Panc1 (cell line): ENCODE measurements at places on chromosomes 3 and 15. TPM values are rescaled to one million over a fixed set of nuclear protein-coding genes. Genes with fewer than 3 reads are reported as not detected.

GRCh38 chr15:84638103-84638502, 16.0 kb downstream of the WDR73 start:
- no peaks in the 10 kb centered on the region for H3K27me3 ChIP-seq
- H3K27ac ChIP-seq = no peak overlapping the region
- H3K4me3 ChIP-seq = no peak overlapping the region
- no peak for DNase-seq
- peaks cover 6% of the 10 kb centered on the region for H3K4me1 ChIP-seq

DNA sequence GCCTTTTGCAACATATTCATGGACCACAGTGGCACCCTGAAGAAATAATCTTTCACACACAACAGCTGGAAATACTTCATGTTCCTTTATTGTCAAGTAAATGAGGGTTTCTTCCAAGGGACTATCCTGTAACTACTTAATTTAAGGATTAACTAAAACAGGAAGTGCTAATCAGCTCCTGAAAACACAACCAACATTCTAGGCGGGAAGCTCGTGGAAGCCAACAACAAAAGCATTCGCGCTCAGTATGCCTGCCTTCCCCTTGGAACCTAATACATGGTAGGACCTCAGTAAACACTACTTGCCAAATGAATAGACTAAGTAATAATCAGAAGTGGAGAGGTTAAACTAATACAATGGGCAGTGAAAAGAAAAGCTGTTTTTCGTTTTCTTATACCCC, 300.9 kb downstream of the RORA start:
- DNase-seq = no peak
- peaks cover 5% of the 10 kb centered on the region for H3K27me3 ChIP-seq
- H3K4me3 ChIP-seq = no peak overlapping the region
- no peaks in the 10 kb centered on the region for H3K4me1 ChIP-seq
- H3K36me3 ChIP-seq = no peaks in the 10 kb centered on the region

DNA sequence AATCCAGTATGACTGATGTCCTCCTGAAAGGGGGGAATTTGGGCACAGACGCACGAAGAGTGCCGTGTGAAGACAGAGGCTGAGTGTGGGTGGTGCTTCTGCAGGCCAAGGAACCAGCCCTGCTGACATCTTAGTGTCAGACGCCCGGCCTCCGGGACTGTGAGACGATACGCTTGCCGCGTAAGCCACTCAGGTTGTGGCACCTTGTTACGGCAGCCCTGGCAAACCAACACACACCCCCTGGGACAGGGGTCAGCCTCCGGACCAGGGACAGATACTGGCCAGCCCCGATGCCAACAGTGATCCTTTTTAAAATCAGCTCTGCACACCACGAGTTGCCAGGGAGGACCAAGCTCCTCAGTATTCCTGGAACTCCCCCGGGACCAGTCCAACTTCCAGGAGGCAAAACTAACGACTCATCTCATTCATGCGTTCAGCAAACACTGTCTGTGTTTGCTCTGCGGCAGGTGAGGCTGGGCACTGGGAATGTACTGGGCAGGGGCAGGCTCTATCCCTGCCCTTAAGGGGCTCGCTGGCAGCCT, 21.2 kb upstream of the PIGZ start:
- no peak overlapping the region for H3K27ac ChIP-seq
- peaks cover 10% of the 10 kb centered on the region; the same call in 1 of the 2 replicates for H3K4me1 ChIP-seq
- no peak overlapping the region for H3K4me3 ChIP-seq
- no peaks in the 10 kb centered on the region for H3K36me3 ChIP-seq
- no peak for DNase-seq

Gene CPLX3
- not detected for total RNA-seq

- H3K4me3 ChIP-seq = no peak overlapping the region
- peak overlapping the region; percentile 72 for H3K27ac ChIP-seq
- DNase-seq = no peak
- H3K4me1 ChIP-seq = peaks cover 33% of the 10 kb centered on the region
- no peaks in the 10 kb centered on the region for H3K27me3 ChIP-seq
Observed at GRCh38 chr3:10185804-10186762, 21.4 kb downstream of the IRAK2 start.

- H3K4me1 ChIP-seq = no peaks in the 10 kb centered on the region
- DNase-seq = no peak
- H3K27me3 ChIP-seq = peaks cover 2% of the 10 kb centered on the region; the same call in 1 of the 2 replicates
- no peak overlapping the region for H3K27ac ChIP-seq
- no peak overlapping the region for H3K4me3 ChIP-seq
- no peaks in the 10 kb centered on the region for H3K36me3 ChIP-seq
Observed at GRCh38 chr15:38084289-38084688, 149.8 kb downstream of the TMCO5A start.

Gene CPN2
- 0.08 TPM for total RNA-seq

- no peaks in the 10 kb centered on the region for H3K27me3 ChIP-seq
- H3K4me3 ChIP-seq = no peak overlapping the region
- no peaks in the 10 kb centered on the region for H3K4me1 ChIP-seq
- DNase-seq = no peak
- H3K36me3 ChIP-seq = no peaks in the 10 kb centered on the region
- no peak overlapping the region for H3K27ac ChIP-seq
Observed at GRCh38 chr15:35702946-35703495, 157.1 kb upstream of the DPH6 start.

Gene INSYN1
- 2.6 TPM for total RNA-seq

DNA sequence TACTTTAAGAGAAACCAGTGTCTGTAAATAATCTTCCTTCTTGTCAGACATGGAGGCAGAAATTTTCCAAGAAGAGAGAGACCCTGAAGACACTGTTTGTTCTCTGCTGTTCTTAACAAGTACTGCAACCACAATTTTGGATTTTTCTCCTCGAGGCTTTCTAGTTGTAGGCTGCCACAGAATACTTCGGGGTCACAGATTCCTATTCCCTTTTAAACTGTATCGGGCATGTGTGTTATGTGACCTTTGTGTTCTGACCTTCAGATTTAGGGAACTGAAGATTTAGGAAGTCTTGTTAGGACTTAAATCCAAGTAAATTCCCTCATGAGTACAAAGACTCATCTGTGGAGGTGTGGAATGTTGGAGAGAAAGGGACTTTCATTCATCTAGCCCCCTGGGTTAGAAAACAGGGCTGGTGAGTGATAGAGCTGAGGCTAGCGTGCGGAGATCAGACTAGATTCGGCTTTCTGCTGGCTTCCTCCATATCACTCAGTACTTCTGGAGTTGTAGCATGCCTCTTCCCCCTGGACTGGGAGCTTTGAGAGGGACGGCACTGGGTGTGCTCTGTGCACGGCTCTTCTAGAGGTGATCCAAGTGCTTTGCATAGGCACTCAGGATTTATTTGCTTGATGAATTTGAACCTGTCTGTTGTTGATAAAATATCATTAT, 237.0 kb downstream of the LPP start:
- DNase-seq = no peak
- no peak overlapping the region for H3K27ac ChIP-seq
- H3K4me1 ChIP-seq = no peaks in the 10 kb centered on the region
- no peak overlapping the region for H3K4me3 ChIP-seq

DNA sequence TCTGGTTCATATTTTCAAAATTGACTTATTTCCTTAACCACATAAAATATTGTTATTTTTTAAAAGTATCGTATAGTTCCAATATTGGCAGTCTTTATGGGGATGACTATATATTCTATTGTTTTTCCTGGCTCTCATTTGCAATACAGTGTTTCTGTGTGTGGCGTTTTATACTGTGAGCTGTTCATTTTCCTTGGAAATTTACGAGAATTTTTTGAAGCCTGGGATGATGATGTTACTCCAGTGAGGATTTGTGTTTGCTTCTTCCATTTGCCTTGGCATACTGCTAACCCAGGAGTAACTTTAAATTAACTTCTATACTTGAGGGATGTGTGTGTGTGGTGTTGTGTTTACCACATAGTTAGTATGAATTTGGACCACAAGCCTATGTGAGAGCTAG, 95.2 kb downstream of the NR1D2 start:
- no peak for DNase-seq
- no peaks in the 10 kb centered on the region for H3K4me1 ChIP-seq
- H3K27ac ChIP-seq = no peak overlapping the region
- no peaks in the 10 kb centered on the region for H3K27me3 ChIP-seq
- H3K36me3 ChIP-seq = no peaks in the 10 kb centered on the region
- no peak overlapping the region for H3K4me3 ChIP-seq

GRCh38 chr15:29270976-29271375, 1.4 kb upstream of the NSMCE3 start:
- no peak overlapping the region for H3K27ac ChIP-seq
- no peaks in the 10 kb centered on the region for H3K36me3 ChIP-seq
- no peak overlapping the region for H3K4me3 ChIP-seq
